ENCODE measurements at places on chromosomes 1 and 21.

- no peak for DNase-seq
Observed at GRCh38 chr1:83555871-83556270, 443.1 kb downstream of the TTLL7 start.

DNA sequence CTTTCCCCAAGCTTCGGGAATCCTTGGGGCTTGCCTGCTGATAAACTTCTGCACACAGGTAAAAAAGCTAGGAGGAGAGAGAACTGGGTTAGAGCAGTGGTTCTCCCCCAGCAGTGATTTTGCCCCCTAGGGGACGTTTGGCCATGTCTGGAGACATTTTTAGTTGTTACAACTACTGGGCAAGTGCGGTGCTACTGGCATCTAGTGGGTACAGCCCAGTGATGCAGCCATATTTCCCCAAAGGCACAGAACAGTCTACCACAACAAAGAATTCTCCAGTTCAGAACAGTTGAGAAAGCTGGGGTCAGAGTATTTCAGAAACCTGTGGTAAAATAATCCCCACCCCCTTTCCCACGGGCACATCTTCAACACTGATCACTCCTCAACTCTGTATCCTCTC is 41.3 kb downstream of the LRRC71 start:
- DNase-seq, result peak; percentile 47

- no peak for DNase-seq
Observed at GRCh38 chr21:30613836-30614235, at the start of gene KRTAP6-1. Gene KRTAP6-1, minus strand, starts transcription at chr21:30613930. Its CDS starts 26 bp downstream, at chr21:30613904.

DNA sequence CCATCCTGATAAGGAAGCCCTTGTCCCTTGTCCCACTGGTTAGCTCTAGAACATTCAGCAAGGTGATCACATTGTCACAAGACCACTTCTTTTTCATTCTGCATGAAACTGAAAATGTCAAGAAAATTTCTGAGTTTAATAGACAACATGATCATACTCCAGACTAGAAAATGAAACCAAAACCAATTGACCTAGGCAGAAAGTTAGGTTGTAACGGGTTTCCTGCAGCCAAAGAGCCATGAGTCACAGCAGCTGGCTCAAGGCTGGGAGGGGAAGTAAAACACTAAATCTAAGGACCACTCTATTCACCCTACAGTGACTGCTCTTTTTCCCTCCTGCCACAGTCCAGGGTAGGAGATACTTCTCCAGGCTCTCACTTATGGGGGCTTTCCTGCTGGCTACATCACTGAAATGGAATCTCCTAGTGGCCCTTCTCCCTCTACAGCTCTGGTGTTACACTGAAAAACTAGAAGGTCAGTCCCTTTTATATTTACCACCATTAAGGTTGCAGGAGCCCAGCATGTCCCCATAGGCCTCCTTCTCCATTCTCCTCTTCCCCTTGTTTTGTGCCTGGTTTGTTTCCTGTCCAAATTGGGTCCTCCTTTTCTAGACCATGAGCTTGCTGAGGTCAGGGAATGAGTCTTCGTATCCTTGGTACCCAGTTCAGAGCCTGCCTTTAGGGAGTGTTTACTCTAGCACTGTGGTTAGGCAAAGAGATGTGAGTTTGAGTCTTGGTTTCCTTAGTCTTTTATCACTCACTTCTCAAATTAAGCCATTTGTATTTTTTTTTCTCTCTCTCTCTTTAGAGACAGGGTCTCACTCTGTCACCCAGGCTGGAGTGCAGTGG is 236.5 kb upstream of the JUN start:
- DNase-seq, result peak; percentile 94

- DNase-seq, result no peak
Observed at GRCh38 chr1:248373761-248374160, 1.8 kb upstream of the OR2T6 start.

- no peak for DNase-seq
Observed at GRCh38 chr1:228986093-228986904, 251.0 kb downstream of the RHOU start.

DNA sequence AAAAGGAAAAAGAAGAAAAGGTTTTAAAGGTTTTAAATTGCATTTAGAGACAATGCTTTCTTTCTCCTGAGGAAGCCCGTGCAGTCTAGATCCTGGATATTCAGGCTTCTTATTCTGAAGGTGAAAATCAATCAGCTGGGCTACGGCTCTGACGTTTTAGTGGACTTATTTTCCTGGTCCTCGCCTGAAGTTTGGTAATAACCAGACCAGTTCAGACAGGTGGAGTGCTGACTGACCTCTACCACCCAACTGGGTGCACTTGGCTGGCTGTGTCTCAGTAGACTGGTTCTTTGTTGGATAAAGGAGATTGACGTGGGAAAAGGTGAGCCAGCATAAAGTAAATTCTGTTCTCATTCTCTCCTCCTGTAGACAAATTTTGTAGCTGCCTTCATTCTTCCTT is 7.2 kb upstream of the ATP1A1 start:
- no peak for DNase-seq

- no peak for DNase-seq
Observed at GRCh38 chr21:29350246-29350779, 51.6 kb downstream of the BACH1 start.

DNA sequence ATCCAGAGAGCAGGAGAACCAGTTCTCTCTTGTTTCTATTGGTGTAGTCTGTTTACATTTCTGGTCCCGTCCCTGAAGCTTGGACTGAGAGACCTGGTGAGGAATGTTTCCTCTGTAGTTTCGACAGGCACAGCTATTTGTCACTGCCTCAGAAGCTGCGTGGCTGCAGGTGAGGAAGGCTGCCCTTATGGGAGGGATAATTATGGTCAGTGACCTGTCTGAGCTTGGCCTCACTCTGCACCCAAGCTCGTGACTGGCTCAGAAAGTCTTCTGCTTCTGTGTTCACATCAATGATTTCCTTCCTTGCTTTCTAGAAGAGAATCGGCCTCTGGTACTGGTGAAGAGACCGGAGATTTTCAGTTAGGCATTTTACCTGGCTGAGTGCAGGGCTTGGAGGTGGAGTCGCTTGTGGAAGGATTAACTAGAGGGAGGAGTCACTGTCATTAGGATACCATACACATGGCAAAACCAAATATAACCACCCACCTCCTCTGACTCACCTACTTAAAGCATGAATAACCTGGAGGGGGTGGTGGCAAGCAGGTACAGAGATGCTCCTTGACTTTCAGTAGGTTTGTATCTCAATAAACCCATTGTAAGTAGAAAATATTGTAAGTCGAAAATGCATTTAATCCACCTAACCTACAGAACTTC is 19.9 kb upstream of the WDR26 start:
- no peak for DNase-seq

- no peak for DNase-seq
Observed at GRCh38 chr1:33418811-33419210, 12.1 kb downstream of the PHC2 start.

GRCh38 chr1:107358619-107359327 is 217.9 kb downstream of the NTNG1 start:
- DNase-seq, result no peak

- DNase-seq, result no peak
Observed at GRCh38 chr1:68230484-68230802, 1.9 kb downstream of the WLS start.

GRCh38 chr1:110176299-110176956 is 26.1 kb downstream of the SLC6A17 start:
- no peak for DNase-seq

- DNase-seq, result no peak
Observed at GRCh38 chr1:34066166-34066565, 98.9 kb downstream of the CSMD2 start.

DNA sequence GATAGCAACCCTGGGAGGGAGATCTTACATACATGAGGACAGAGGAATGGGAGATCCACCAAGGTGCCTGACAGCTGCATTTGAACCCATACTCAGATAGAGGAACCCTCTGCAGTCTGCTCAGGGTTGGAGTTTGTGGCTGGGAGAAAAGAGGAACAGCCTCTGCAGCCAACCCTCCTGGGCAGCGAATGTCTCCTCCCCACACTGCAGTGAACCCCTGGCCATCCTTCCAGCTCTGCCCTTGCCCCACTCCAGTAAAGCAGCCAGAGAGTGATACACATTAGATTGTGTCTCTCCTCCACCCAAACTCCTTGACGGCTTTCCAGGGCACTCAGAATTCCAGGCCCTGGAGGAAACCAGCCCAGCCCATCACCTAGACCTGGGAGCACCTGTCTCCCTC is 137.7 kb downstream of the RUNX1 start:
- DNase-seq, result no peak

DNA sequence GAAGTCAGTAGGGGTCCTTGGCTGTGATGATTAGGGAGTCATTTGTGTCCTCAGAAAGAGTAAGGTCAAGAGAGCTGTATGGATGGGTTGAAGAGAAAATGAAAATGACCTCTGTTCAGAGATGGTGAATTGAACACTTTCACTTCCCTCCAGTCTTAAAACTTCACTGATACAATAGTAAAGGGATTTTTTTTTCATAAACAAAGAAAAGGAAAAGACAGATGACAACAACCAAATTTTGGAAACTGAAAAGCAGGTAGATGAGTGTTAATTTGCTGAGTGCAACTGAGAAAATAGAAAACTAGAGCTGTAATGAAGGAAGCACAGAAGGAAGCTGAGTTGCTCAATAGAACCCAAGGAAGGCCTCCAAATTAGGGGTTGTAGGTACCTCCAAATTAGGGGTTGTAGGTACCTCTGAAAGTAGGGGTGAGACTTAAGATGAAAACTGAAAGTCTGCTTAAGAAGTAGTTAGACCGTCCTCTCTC is 14.8 kb upstream of the S1PR1 start:
- no peak for DNase-seq

DNA sequence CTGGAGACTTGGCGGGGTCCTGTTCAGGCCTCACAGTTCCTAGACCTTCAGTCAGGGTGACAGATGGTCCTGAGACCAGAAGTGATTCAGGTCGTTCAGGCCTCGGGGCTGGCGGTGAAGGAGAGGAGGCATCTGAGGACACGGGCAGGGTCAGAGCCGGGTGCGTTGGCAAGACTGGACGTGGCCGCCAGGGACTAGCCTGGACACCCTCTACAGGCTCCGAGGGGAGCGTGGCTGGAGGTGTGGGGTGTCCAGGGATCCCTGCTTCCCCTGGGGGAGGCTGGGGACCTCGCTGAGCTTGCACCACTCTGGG is 64.0 kb upstream of the TARDBP start:
- DNase-seq, result no peak

DNA sequence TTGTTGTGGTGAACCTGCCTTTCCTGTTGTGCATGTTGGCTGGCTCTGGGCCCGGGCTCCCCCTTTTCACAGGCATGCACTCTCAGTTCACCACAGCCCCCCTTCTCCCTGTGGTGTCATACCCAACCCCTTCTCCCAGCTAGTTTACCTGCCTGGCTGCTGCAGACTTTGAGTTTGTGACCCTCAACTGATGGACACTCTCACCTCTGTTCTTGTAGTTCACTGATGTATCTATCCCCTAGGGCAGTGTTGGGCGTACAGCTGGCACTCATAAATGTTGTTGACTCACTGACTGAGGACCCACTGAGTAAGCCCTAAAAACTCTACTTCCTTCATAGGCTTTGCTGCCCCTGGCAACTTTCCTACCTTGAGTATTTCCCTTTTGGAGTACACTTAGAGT is 54.9 kb downstream of the WDR64 start:
- DNase-seq, result no peak

DNA sequence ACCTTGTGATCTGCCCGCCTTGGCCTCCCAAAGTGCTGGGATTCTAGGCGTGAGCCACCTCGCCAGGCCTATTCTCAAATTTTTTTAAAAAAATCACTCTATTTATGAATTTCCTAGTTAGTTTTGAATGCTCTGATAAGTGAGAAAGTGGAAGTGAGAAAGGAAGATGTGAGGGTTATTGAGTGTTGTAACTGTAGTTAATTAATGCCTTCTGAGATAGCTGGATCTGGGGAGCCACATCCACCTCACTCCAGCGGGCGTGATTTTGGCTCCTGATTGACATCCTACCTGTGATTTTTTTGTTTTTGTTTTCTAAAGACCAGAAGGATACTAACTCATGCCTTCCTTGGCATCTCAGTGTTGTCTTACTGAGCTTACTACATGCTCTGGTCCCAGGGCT is 65.6 kb downstream of the ST3GAL3 start:
- DNase-seq, result no peak

- DNase-seq, result no peak
Observed at GRCh38 chr1:26844424-26845196, 18.1 kb downstream of the ZDHHC18 start.

- no peak for DNase-seq
Observed at GRCh38 chr21:24737296-24737850, 869.9 kb downstream of the MRPL39 start.

GRCh38 chr1:29703596-29704370 is 467.5 kb downstream of the PTPRU start:
- DNase-seq, result no peak

- DNase-seq, result no peak
Observed at GRCh38 chr21:31929548-31929947, 56.7 kb downstream of the HUNK start.

DNA sequence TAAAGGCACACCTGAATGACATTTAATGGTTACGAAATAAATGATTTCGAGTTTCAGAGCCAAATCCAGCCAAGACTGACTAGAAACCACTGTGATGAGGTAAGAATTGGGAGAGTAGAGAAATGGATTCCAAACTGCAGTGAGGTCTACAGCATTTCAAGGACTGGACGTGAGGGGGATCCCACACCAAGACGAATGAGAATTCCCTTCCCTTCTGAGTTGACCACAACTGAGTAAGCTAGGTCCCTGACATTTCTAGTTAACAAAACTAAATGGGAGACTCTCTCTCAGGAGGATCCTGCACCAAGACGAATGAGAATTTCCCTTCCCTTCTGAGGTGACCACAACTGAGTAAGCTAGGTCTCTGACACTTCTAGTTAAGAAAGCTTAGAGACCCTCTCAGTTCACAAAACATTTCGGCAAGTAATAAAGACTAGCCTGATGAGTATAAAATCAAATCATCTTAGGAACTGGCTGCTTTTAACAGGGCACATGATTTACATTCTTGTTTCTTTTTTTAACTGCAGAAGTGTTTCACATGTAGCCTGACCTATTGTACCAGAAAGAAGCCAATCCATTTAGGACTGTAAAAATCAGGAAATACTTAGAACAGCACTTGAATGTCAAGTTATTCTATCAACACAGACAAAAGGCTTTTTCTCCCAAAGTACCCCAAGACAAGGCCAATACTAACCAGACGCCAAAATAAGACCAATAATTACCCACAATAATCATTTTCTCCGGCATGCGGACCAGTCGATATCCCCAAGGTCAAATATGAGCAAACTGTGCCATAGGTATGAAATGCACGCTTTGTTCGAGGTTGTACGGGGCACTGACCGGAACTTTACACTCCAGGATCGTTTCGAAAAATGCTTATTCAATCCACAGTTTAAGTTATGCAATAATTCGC is 1.4 kb upstream of the SPATA1 start:
- DNase-seq, result no peak

- DNase-seq, result no peak
Observed at GRCh38 chr21:24272521-24272938, 1334.8 kb downstream of the MRPL39 start.

Measured in MM.1S (cell line).